ENCODE measurements at places on chromosomes 12 and 14.
A peak's percentile ranks its signal among the peaks of the same experiment; 100 is the strongest.

- DNase-seq = no peak
Measured at GRCh38 chr12:48629541-48629940, 52.5 kb downstream of the KANSL2 start.

DNA sequence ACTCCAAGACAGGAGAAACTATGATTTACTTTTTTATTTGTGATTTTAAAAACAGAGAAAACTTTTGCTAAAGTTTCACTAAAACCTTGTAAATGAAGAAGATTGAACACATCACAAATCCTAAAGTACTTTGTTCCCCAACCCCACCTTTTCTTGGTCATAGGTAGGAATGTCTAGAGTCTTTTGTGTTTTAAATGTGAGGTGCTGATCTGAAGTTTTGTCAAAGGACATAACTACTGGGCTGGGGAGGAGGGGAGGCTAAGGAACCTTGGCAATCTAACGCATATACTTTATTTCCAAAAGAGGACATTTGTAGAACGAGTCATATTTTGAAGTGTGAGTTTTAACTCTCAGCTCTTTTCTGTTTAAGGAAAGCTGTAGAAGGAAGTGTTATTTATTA, 37.2 kb downstream of the CATSPERB start:
- DNase-seq = no peak

- no peak for DNase-seq
Measured at GRCh38 chr14:22598099-22598895, at the start of gene ABHD4. Gene ABHD4 (plus strand): TSS chr14:22598300. CDS start chr14:22598307, 7 bp downstream.

GRCh38 chr12:104521731-104522130, 65.0 kb downstream of the CHST11 start:
- DNase-seq = no peak

- DNase-seq = no peak
Measured at GRCh38 chr14:32469388-32470160, 140.5 kb downstream of the AKAP6 start.

DNA sequence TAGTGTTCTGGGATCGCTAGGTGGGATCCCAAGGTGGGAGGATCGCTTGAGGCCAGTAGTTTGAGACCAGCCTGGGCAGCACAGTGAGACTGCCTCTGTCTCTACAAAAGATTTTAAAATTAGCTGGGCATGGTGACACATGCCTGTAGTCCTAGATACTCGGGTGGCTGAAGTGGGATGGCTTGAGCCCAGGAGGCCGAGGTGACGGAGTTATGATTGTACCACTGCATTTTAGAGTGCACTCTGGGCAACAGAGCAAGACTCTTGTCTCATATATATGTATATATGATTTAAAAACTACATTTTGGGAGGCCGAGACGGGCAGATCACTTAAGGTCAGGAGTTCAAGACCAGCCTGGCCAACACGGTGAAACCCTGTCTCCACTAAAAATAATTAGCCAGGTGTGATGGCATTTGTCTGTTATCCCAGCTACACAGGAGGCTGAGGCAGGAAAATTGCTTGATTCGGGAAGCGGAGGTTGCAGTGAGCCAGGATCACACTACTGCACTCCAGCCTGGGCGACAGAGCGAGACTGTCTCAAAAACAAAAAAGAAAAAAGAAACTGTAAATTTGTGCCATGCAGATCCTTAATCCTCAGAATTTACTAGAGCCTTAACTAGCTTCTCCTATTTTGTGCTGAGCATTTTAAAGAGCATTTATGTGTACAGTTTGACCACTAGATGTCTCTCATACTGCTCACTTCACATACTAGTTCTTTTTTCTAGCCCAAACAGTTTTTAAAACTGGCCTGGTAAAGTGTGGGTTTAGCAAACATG, 114.8 kb downstream of the MON2 start:
- no peak for DNase-seq

GRCh38 chr12:95164656-95165055, 52.6 kb downstream of the FGD6 start:
- DNase-seq = no peak

GRCh38 chr12:41013881-41014642, 174.1 kb upstream of the PDZRN4 start:
- no peak for DNase-seq

DNA sequence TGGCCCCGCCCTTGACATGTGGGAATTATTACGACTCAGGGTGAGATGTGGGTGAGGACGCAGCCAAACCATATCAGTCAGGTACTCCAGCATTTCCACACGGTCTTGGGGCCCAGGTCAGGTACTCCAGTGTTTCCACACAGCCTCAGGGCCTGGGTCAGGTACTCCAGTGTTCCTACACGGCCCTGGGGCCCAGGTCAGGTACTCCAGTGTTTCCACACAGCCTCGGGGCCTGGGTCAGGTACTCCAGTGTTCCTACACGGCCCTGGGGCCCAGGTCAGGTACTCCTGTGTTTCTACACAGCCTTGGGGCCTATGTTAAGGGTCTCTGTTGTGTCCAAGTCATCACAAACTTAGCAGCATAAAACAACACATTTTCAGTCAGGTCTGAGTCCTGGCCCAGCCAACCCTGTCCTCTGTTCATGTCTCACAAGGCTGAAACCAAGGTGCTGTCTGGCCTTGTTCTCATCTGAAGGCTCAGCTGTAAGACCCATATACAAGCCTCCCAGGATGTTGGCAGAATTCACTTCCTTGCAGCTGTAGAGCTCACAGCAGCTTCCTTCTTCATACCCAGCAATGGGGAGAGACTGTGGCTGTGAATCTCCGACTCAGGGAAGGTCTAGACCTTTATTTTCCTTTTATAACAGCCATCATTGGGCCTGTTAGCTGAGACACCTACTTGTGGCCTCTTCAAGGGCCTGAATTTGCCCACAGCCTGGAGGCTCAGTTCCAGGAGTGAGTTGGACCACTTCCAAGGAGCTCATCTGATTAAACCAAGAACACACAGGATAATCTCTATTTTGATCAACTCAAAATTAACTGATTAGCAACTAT, 107.6 kb upstream of the SFSWAP start:
- no peak for DNase-seq

DNA sequence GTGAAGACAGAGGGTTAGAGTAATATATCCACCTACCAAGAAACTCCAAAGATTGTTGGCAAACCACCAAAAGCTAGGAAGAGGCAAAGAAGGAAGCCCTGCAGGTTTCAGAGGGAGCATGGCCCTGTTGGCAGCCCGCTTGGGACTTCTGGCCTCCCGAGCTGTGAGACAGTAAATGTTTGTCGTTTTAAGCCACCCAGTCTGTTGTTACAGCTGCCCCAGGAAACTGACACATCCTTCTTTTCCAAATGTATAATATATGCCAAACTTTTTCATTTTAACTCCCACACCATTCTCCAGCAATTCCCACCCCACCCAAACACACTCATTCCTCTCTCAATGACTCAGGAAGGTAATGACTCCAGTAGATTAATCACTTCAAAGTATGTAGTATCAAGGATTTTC, 74.0 kb downstream of the RPS29 start:
- no peak for DNase-seq

DNA sequence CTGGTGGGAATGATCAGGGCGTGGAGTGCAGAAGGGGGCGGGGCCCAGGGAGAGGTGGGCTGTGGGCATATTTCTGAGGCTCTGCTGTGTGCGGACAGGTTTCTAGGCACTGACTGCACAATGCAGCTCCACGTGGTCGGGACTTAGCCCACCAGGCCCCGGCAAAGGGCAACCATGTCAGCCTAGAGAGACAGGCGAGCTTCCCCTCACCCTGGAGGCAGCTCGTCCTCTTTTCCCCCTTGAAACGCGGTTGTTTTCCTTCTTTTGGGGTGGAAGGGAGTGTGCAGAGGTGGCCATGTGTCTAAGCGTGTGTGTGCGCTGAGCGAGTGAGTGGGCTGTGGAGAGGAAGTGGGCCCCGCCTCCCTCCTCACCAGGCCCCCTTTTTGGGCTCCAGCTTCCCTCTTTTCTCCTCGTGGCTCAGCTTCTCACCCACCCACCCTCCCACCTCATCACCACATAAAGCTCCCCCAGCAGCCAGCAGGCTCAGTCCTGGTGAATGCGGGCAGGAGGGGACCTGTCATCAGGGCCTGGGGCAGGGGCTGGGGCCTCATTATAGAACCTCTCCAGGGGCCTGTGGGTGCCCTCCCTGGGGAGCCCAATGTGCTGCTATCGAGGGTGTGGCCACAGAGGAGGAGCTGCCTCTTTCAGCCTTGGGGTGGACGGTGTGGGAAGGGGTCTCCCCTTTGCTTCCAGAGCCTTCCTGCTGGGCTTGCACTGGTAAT, 22.0 kb downstream of the LRTM2 start:
- no peak for DNase-seq

- DNase-seq = peak; percentile 2
Measured at GRCh38 chr12:127559349-127560040, 707.5 kb upstream of the TMEM132C start.

DNA sequence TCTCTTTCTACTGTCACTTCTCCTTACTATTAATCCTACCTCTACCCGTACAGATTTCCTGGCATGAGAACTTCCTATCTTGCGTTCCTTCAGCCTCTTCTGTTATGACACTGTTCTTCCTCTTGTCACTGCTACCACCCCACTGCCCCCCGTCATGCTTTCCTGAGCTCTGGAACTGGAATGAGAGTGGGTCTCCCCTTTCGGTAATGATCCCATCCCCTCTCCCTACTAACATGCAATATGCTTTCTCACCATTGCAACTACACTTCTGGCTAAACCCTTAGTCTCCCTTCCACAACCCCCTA, 4.9 kb upstream of the AP1G2 start:
- DNase-seq = no peak

DNA sequence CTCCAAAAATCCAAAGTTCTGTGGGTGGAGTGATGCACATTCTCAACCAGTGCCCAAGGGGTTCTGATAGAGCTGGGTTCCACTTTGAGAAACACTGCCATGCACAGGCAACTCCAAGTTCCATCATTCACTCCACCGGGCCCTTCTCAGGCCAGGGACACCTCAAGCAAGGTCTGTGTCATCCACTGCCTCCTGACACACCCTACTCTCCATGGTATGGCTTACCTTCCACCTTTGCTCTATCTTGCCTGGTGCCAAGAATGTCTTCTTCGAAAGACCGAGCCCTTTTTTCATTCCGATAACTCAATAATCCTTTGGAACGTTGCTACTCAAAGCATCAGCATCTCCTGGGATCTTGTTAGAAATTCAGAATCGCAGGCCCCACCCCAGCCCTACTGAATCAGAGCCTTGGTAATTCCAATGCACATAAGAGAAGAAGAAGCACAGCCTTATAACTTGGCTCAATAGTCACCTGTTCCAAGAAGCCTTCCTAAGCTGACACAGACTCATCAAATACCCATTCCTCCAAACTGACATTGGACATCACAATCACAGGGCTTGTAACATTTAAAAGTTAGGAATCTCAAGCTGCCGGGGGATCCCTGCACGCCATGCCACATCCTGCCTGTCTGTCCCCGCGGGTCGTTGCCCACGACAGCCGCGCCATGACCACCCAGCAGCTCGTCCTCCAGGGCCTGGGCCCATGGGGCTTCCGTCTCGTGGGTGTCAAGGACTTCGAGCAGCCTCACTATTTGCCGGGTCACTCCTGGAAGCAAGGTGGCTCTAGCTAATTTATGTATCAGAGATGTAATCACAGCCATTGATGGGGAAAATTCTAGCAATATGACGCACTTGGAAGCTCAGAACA, 66.4 kb downstream of the VCPKMT start:
- no peak for DNase-seq

- no peak for DNase-seq
Measured at GRCh38 chr14:32169191-32169590, 32.7 kb upstream of the RNU6-7 start.
